ENCODE measurements at places on chromosomes 7 and 10.
A peak's percentile ranks its signal among the peaks of the same experiment; 100 is the strongest.

- no peak for DNase-seq
Observed at GRCh38 chr7:158811461-158811860, 17.8 kb downstream of the ESYT2 start.

DNA sequence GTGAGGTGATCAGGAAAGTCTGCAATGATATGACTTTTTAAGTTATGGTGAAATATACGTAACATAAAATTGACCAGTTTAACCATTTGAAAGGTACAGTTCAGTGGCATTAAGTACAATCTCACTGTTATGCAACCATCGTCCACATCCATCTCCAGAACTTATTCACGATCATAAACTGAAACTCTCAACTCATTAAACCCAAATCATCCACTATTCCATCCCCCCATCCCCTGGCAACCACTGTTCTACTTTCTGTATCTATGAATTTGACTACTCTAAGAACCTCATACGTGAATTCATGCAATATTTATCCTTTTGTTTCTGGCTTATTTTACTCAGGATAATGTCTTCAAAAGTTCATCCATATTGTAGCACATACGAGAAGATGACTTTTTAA is 48.4 kb downstream of the TFAM start:
- no peak for DNase-seq

GRCh38 chr7:154306036-154306435 is 253.8 kb downstream of the DPP6 start:
- DNase-seq: no peak

- no peak for DNase-seq
Observed at GRCh38 chr10:3848005-3848774, 63.2 kb upstream of the KLF6 start.

- peak; percentile 49 for DNase-seq
Observed at GRCh38 chr7:1105189-1105588, 17.3 kb downstream of the GPER1 start.

DNA sequence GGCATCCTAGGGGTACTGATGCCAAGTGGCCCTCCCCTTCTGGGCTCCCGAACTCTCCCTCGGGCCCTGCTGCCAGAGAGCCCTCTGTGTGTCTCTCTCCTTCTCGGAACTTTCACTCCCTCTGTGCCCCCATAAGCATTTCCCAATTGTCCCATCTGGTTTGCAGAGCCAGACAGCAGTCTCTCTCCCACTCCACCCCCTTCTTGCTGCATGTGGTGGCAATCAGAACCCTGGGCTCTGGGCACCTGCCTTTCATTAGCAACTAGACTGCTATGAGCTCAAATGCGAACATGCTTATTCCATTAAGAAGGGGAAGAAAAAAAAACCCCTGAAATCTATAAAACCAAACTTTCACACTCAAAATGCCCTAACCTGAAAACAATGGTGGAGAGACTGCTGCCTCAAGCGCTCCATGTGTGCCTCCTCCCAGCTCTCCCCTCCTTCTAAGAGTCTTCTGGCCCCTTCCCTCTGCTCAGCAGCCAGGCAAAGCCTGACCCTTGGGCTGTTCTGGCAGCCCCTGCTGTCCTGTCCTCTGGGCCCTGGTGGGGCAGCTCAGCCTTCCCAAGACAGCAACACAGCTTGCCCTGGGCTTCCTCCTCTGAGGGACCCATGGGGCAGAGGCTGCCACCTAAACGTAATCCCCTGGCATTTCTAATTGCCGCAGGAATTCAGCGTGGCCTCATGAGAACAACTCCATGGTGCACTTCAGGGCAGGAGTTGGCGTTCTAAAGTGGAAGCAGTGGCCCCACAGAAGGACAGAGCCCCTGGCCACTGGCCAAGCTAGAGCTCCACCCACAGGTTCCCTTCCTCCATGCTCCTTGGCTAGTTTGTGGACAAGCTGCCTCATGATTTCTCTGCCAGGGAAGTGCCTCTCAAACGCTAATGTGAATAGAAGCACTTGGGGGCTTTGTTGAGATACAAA is 415.4 kb downstream of the PLXNA4 start:
- DNase-seq: no peak

- DNase-seq: peak; percentile 5
Observed at GRCh38 chr7:65307651-65308299, 65.9 kb upstream of the ZNF92 start.

DNA sequence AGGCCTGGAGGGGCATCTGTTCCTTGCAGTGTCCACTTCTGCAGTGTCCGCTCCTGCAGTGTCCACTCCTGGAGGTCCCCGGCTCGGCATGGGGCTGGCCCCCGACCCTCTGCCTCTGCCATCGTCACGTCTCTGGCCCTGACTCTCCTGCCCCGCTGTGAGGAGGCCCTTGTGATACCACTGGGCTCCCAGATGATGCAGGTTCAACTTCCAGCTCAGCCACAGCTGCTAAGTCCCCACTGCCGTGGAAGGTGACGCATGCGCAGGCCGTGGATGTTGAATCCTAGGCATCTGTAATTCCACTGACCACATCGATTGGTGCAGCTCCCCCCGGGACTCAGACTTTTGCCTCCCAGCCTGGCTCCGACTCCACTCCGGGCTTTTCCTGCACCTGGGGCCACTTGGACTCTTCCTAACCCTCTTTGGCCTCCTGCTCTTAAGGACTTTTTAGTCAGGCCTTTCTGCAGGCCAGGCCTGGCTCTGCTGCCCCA is 95.1 kb downstream of the GLRX3 start:
- no peak for DNase-seq

DNA sequence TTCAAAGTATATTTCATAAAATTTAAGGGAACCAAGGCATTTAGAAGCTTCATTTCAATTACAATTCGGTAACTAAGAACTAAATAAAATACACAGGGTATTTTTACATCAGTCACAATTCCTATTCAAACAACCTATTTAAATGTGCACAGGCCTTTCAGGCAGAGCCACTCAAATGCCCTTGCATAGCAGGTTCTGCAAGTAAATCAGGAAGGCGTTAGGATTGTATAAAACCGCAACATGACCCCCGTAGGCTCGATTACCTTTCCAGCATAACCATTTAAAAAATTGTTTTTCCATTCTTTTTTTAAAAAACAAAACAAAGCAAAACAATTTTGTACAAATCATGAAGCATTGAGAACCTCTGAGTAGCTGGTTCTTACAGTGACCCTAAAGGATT is 289.9 kb upstream of the SP8 start:
- DNase-seq: no peak

GRCh38 chr7:70298780-70299471 is 700.7 kb downstream of the AUTS2 start:
- no peak for DNase-seq

GRCh38 chr10:100864036-100864885 is 48.5 kb upstream of the SLF2 start:
- no peak for DNase-seq

DNA sequence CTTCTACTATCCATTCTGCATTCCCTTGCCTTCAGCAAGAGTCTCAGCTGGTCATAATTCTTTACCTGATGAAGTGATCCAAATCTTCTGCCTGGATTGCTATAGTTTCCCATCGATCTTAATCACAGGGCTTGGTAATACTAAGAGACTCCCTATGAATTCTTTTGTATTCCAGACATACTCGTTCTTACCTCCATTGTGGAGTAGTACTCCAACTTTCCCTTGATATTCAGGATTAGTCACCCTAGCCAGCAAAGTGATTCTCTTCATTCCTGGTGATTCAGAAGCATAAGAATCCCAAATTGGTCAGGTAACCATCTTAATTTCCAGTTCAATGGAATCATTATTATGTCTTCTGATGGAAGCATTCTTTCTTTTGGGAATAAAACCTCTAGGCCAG is 96.7 kb downstream of the TWIST1 start:
- DNase-seq: no peak

GRCh38 chr7:136030330-136030729 is 53.2 kb upstream of the MTPN start:
- no peak for DNase-seq

DNA sequence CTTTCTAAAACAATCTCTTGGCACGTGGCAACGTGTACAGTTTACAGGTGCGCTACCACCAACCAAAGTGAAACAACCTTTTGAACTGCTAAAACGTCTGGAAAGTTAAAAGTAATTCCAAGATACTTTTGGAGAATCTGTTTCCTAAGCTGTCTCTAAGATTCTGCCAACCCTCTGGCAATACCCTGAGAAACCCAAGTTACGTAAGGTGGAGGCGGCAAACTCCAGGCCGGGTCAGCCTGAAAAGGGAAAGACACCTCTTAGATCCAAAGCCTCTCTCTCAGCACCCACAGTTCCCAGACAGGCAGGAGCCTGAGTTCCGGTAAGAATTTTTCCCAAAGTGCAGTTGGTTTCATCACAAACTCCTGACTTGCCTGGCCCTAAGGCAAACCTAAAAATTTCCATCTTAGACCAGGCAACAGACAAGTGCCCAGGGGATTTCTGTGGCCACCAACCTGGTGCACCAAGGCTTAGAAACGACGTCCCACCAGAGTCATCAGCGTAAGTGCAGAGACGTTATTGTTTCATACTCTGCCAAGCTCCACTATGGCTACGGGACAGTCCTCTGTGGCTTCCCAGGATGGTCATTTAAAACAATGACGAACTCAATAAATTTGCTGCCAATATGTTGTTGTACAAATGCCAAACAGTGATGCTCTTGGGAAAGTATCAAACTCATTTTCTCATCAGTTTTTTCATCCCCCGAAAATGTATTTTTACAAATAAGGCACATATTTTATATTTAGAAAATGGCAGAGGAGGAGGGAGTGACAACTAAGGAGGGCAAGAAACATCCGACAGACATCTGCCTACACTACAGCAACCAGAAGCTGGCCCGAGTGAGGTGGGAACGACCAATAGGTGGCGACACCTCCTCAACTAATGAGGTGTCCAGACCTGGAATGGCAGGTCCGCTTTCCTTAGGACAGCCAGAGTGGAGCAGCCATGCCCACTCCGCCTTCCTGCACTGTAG is 205.8 kb upstream of the FRMD4A start:
- DNase-seq: no peak

DNA sequence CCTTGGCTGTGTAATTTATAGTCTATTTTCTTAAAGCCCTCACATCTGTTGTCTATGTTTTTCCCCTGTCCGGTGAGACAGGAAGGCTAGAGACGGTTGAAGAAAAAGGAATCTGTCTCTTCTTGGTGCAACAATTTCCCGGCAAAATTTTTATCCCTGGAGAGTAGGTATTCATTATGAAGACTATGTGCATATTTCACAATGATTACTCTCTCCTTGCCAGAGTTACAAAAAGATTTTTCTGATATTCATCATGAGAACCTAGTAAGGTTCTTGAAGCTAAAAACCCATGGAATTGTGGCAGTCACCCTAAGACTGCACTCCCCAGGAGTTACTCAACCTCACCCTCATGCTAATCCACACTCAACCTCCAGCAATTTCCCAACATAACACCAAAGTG is 55.0 kb upstream of the GHITM start:
- DNase-seq: no peak

GRCh38 chr10:78290131-78290750 is 256.6 kb downstream of the RPS24 start:
- no peak for DNase-seq

DNA sequence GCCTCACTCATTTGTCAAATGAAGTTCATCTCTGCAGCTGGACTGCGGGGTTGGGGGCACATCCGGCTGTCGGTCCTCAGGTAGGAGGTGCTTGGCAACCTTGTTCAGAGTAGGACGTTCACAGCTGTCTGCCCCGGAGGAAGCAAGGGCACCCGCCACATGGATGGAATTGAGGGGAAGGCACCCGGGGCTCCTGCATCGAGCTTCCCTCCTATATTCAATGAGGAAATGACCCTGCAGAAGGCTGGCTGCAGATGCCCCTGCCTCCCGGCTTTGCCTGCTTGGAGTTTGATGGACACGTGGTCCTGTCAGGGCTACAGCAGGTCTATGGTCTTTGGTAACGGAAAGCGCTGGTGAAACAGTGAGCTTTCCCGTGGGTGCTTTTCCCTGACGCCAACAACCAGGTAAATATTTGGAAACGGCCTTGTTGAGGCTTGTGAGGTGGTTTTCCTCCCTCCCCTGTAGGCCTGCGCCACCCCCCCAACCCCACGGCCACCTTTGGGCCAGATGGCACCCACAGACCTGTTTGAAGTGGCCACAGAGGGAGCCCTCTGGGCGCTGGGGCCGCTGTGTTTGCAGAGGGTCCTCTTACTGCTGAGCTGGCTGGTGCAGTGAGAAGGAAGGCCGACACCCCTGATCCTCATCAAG is 32.9 kb downstream of the HTRA1 start:
- DNase-seq: no peak

DNA sequence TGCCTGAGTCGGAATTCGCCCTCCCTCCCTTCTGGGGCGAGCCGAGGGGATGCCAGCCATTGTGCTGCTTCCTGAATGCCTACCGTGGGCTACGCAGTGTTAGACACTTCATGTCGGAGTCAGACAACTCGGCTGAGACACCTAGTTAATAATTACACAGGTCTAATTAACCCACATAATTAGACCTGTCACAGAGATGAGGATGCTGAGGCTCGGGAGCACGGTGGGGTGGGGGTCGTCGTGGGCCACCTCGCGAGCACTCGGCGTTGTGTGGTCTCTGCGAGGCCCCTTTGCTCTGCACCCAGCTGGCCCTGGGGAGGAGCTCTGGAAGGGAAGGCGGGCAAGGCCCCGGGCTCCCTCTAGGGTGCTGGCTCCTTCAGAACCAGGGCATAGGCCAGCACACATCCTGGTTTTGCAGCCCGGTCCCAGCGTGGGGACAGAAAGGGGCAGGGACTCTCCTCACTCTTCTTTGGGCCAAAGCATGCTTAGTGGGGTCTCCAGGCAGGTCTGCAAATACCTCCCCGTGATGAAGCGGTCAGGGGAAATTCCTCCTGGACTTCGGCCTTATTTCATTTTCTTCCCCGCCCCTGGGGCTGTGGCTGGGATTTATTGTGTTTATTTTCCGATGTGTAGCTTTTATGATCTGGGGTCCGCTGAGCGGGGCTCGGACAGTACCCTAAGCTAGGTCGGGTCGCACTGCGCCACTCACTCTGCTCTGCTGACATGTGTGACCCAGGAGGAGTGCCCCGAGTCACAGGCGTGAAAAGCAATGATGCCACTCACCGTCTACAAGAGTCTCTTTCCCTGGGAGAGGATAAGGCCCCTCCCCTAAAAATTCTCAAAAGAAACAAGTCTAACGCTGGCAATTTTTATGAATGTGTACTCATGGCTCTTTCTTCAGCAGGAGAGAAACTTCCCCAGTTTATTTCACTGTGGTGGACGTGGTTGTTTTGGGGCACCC is 4.9 kb upstream of the FOXL3 start:
- DNase-seq: no peak

GRCh38 chr7:1541431-1542162 is 11.1 kb downstream of the MAFK start:
- no peak for DNase-seq

GRCh38 chr7:133207687-133208086 is 45.2 kb upstream of the EXOC4 start:
- DNase-seq: peak; percentile 7

Data from GM12864 (cell line).